ENCODE measurements at places on chromosomes 1 and 21.

GRCh38 chr1:1356166-1356795 lies 2.1 kb downstream of the MXRA8 start:
- no peak for DNase-seq

DNA sequence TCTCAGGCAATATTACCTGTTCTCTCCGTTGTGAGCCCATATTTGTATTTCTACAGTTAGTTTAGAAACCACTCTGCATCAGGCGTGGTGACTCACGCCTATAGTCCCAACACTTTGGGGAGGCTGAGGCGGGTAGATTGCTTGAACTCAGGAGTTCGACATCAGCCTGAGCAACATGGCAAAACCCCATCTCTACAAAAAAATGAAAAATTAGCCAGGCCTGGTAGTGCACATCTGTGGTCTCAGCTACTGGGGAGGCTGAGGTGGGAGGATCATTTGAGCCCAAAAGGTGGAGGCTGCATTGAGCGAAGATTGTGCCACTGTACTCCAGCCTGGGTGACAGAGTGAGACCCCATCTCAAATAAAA lies 19.7 kb upstream of the ID3 start:
- DNase-seq = no peak

DNA sequence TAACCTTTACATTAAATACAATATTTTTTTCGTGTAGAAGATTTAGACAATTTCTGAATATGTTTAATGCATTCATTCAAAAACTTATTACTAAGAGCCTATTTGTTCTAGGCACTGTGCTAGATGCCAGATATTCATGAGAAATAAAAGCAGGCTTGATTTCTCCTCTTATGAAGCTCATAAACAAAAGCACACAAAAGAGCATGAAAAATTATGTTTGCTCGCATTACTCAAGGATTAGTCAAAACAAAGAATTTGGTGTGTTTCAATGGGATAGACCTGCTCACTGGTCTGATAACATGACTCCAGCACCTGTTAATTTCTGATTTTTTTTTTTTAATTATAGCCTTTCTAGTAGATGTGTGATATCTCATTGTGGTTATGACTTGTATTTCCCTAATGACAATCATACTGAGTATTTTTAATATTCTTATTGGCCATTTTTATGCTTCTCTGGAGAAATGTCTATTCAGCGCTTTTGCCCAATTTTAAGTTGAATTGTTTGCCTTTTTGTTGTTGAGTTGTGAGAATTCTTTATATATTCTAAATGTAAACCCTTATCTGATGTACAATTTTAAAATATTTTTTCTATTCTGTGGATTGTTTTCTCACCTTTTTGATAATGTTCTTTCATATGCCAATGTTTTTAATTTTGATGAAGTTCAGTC lies 382.3 kb upstream of the ADGRL4 start:
- no peak for DNase-seq

- DNase-seq = no peak
Observed at GRCh38 chr21:26060335-26061115, 110.0 kb downstream of the APP start.
